ENCODE measurements at places on chromosomes 7 and 10.

DNA sequence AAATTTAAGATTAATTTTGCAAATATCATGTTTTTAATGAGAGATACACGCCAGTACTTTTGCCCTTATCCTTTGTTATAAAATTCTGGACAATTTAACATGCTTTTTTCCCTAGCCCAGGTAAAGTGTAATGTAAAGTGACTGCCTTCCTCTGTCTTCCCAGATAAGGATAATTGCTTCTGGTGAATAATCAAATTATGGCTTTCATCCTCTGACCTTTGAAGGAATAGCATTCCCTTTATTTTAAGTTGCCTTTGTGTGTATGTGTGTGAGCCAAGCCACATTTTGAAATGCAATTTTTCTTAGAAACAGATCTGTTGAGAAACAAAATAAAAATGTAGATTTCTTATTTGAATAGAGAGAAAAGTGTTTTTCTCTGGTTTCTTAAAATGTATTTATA is 107.5 kb downstream of the ADAM22 start:
- no peak for DNase-seq

DNA sequence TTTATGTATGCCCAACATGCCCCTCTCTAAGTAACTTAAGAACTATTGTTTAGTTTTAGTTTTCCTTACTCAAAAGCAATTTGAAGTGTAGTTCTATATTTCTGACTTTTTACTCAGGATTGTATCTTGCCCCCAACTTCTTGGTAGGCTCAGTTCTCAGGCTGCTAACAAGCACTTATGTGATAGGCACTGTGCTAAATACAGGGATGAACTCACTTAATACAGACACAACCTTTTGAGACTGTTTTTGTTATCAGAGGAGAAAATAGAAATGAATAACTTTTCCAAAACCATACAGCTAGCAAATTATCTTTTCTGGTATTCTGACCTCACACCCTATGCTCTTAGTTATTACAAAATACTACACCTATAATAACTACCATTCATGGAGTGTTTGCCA is 16.3 kb downstream of the TAX1BP1 start:
- DNase-seq = no peak

DNA sequence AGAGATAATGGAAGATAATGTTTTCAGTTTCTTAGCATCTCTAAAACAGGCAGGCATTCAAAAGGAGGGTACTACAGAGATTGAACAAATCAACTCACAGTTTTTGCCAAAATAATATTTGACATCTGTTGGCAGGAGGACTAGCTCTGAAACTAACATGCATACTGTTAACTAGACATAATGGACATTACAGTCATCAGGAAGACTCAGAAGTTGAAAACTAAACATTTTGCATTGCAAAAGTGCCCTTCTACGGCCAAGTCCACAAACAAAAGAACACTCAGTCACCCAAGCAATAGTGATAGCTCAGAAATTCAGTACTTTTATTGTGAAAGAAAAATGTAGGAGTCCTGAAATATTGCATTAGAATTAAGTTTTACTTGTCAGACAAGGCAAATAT is 399.0 kb downstream of the HGF start:
- no peak for DNase-seq

DNA sequence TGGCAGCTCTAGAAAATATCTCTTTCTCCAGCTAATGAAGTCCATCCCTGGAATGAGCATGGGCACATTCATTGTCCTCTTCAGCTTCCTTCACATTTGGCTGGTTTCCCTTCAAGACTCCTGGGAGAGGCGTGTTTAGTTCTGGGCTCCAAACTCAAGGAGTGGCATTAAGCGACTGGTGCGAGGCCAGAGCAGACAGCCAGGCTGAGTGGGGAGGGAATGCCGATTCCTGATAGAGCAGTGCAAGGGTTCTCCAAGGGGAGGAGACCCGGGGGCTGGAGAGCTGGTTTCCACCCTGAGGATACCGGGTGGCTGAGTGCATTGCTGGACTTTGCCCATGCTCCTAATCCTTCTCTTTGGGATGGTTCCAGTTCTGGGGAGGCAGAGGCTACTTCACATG is 372.1 kb downstream of the RPS24 start:
- DNase-seq = no peak

GRCh38 chr10:102962951-102963755 is 45.1 kb downstream of the CNNM2 start:
- DNase-seq = no peak

DNA sequence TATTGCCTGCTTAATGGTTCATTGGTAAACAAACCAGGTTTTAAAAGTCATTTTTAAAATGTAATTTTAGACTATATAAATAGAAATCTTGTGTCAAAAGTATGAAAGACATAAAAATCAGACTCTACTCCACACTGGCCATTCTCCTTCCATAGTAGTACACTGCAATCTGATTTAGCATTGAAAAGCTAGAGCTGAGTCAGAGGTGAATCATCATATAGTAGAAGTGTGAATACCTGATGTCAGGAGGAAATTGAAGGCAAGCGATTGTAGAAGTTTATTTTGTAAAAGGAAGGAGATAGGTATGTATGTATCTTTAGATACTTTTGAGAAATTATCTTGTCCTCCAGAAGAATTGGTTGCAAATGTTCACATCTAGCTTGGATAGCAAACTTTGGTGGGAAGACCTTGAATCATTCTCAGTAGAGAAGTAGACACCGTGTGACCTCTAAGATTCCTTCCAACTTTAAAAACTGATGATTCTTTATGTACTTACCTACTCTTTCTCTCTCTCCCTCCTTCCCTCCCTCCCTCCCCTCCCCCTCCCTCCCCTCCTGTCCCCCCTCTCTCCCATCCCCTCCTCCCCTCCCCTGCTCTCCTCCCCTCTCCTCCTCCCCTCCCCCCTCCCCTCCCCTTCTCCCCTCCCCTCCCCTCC is 88.1 kb downstream of the BTAF1 start:
- DNase-seq = no peak

DNA sequence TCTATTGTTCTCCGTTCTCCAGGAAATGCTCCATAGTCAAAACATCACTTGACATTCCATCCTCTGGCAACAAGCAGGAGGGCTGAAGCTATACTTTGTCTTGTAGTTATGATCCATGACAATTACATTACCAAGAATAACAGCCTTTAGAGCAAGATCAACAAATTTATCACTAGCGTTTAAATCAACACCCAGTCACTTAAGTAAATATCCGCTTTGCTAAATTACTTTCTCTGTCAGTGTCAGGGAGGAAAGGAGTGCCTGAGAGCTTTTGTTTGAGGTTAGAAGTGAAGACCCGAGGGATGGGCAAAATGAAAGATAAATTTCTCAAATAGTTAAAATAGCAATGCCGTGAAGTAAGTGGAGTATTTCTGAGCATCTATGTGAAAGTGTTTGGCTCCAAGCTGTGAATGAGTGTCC is 236.1 kb upstream of the BMPER start:
- no peak for DNase-seq

- DNase-seq = no peak
These were observed 667.2 kb downstream of the SDK1 start for GRCh38 chr7:3968234-3968633.

DNA sequence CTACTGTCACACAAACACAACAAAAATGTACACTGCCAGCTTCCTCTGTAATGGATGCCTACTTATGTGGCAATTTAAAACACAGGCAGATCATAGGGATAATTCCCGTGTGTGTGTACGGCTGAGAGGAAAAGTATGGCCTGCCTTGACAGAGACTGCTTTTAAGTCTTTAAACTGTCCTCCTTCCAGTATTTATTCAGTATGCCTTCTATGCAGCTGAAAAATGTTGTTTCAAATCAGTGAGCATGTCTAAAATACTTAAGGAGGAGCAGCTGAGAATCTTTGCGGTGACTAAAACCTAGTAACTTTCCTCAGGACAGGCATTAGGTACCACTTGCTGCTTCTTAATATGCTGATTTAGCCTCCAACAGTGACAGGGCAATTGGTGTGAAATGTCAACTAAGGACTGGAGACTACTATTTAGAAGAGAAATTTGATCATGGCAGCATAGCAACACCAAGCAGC is 126.3 kb downstream of the CACNA2D1 start:
- DNase-seq = no peak

GRCh38 chr7:48300301-48300700 is 129.0 kb downstream of the ABCA13 start:
- DNase-seq = no peak

- no peak for DNase-seq
These were observed 1.3 kb downstream of the TRPV6 start for GRCh38 chr7:142884286-142884640.

DNA sequence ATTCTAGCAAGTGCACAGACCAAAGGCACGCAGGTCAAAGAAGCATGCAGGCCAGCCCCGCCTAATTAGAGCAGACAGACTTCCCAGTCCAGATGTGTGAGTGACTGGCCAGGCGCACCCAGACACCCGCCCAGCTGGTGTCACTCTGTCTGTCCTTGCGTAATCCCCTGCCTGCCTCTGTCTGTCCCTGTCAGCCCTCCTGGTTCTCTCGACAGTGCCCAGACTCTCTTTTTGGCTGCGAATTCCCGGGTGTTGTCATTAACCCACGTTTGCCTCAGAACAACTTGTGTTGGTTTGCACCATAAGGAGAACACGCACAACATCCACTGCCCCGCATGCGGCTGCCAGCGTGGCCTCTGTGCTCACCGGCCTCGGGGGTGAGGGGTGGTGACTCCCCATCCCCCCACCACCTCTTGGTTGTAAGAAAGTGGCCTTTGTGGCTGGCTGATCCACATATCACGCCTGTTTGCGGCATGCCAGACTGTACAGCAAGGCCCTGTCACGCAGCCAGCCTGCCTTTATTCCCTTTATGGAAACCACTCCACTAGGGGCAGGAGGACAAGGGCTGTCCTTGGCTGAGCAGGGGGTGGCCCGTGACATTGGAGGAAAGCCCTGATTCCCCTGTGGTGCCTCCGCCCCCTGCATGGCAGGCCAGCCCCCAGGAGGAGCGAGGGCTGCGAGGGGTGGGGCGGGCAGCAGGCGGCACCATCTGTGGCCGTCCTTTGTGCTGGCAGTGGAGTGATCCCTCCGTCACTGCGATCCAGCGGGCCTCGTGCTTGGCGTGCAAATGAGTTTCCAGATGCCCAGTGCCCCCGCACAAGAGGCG is 72.8 kb upstream of the PPIF start:
- no peak for DNase-seq

GRCh38 chr10:95550073-95550672 is 11.0 kb downstream of the SORBS1 start:
- DNase-seq = no peak
